ENCODE measurements at places on chromosomes 11 and 22.

DNA sequence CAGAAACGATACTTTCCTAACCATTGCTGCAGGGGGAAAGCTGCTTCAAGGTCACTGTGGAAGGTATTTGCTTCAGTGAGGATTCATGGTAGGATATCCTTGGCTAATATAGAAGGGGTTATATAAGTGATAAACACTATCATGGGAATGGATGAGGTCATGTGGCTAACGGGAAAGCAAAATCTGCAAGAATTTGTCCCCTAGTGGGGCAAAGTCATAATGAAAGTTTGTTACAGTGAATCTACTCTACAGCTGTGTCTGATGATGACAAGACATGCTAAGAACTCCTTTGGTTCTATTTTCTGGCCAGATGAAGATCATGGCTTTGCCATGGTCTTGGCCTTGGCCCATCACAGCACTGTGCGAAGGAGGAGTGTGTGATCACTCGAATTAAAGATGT lies 13.8 kb downstream of the MMP20 start:
- DNase-seq, result no peak

DNA sequence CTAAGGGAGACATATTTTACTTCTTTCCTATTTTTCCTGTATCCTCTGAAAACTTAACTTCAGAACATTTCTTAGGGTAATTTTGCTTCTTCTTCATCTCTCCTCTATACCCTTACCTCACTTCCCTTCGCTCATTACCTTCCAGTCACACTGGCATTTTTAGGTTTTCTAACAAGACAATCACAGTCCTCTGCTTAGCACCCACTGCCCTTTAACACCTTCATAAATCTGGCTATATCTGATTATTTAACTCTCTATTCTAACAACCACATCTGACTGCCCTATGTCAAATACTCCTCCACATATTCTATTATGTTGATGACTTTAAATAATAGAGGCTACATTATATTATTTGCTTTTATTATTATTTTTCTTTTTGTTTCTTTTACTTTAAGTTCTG lies 1058.0 kb upstream of the CNTN5 start:
- no peak for DNase-seq

DNA sequence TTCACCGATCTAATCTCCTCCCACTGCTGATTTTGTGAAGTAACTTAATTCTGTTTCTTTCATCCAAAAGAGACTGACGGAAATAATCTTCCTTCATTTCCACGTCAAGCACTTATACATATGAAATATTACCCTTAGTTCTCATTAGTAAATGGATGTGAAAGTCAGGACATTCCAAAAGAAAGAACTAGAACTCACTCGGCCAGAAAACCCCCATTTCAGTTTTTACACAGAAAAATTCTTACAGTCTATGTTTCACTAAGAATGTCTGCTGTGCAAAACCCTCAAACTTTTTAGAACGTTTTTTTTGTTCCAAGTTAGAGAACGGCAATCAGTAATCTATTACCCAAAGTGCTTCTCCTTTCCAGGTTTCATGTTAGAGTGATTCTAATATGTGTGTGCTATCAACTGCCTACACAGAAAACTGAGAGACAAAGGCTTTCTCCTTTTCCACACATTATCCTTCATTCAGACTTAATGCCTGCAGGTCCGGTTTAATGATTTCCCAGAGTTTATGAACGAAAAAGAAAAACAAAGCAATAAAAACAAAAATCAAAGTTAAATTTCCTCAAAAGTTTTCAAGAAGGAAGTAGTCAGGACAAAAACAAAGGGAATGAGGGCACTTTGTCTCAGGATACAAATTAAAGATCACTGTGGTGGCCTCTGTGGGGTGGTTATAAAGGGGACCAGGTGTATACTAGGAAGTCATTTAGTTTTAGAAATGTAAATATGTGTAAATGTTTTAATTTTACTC lies 11.3 kb upstream of the SESN3 start:
- DNase-seq, result no peak

GRCh38 chr11:33039274-33040032 lies at the start of gene TCP11L1:
Gene TCP11L1 (plus strand): TSS chr11:33039572. CDS start chr11:33043774, 4,202 bp downstream.
- DNase-seq, result peak; percentile 88

GRCh38 chr22:40468616-40469015 lies 98.2 kb downstream of the SGSM3 start:
- DNase-seq, result no peak

DNA sequence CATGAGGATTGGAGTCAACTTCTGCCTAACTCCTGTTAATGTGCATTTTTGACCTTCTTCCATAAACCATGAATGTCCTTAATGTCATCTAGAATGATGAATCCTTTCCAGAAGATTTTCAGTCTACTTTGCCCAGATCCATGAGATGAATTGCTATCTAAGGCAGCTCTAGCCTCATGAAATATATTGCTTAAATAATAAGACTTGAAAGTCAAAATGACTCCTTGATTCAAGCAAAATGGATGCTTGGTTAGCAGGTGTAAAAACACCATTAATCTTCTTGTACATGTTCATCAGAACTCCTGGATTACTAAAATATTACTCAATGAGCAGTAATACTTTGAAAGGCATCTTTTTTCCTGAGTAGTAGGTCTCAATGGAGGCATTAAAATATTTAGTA lies 238.5 kb upstream of the ZC3H12C start:
- DNase-seq, result no peak

GRCh38 chr11:84022201-84022600 lies 736.0 kb upstream of the CCDC90B start:
- DNase-seq, result no peak

DNA sequence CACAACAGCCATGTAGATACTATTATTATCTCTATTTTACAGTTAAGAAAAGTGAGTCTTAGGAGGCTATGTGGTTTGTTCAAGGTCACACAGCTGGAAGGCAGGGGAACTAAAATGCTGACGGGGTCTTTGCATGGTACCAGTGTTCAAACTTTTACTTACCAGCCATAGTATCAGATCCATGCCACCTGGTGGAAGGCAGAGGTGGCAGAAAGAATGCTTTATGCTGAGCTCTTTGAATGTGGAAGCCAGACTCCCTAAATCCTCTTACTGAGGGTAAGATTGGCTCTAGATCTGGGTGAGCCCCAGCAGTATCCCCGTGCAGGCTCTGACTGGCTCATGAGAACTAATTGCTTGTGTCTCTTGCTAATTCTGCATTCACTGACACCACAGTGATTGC lies 54.3 kb upstream of the NAV2 start:
- DNase-seq, result no peak

GRCh38 chr11:95827696-95828095 lies 37.4 kb downstream of the CEP57 start:
- no peak for DNase-seq

DNA sequence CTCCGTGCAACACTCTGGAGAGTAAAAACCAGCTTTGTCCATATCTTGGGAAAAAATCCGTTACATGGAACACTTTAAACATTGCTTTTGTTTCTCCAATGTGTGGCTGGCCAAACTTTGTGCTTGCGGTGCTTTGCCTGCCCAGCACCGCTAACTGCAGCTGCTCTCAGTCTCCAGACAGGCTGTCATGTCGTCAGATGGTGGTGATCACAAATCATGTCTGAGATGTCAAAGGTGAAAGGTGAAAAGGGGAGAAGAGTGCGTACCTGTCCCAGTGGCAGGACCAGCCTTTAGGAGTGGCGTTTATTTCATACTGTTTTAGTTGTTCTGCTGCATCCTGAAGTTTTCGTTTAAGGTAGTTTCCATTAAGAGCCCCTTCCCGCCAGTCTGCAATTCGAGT lies 17.1 kb upstream of the AGBL2 start:
- no peak for DNase-seq

- DNase-seq, result no peak
Observed at GRCh38 chr11:59011655-59012397, 72.5 kb downstream of the GLYATL1 start.

- DNase-seq, result no peak
Observed at GRCh38 chr11:117287668-117288067, 3.5 kb upstream of the BACE1-AS start.

DNA sequence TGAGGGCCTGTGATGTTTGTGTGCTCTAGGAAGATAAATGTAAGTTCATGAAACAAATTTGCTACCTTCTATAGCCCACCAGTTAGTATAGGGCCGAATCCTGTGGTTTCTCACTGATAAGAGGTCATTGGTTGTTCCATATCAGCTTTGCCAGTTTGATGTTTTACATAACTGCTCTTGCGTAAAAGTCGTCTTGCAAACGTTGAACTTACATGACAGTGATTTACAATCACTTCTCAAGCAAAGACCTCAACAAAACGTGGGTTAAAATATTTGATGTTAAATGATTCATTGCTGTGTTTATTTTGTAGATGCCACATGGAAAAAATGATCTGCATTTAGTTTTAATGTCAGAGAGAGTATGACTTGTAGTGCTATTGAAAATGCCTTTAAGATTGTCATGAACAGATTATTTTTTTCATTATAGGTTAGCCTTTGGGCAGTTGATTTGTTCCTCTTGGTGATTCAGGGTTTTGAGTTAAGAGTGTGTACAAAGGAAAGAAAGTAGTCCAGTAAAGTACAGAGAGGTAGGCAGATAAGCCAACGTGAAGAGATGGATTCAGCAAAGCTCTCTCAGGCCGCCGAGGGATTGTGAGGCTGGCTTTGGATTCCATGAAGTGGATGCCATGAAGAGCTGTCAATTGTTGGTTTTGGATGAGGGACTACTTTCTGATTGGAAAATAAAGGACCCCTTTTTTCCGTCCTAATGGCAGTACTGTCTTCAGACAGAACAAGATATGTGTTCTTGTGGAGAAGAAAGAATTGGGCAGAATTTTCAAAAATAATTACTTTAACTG lies 2.6 kb downstream of the EWSR1 start:
- DNase-seq, result no peak

DNA sequence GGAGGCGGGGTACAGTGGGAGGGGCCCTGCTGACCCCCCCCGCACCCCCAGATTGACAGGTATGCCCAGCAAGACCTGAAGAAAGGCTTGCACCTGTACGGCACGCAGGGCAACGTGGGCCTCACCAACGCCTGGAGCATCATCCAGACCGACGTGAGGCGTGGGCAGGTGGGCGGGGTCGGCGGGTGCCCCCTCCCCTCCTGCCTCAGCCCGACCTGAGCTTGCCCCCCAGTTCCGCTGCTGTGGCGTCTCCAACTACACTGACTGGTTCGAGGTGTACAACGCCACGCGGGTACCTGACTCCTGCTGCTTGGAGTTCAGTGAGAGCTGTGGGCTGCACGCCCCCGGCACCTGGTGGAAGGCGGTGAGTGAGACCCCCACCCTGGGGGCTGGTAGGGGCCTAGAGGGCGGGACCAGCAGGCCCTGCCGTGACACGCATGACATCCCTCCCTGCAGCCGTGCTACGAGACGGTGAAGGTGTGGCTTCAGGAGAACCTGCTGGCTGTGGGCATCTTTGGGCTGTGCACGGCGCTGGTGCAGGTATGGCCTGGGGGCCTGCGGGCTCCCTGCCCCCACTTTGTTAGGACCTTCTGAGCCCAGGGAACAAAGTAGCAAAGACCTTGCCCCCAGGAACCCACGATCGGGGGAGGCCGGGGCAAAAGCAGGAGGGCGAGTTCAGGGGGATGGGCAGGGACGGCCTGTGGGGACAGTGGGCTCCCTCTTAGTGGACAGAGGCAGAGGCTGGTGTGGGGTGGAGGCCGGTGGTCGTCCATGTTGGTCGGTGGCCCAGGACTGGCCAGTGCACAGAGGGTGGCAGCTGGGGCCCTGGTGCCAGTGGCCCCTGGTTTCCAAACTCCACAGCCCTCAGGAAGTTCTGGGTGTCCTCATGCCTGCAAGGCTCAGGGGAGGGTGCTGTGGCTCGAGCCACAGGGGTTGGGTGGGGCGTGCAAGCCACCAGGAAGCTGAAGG lies 23.1 kb downstream of the TSPAN4 start:
- no peak for DNase-seq

GRCh38 chr22:20406686-20407408 lies 12.9 kb downstream of the ZNF74 start:
- no peak for DNase-seq

GRCh38 chr11:123184531-123184930 lies 10.5 kb downstream of the CLMP start:
- DNase-seq, result no peak

GRCh38 chr11:68431984-68432645 lies 28.4 kb upstream of the PPP6R3 start:
- DNase-seq, result no peak

- DNase-seq, result no peak
Observed at GRCh38 chr22:25753252-25753651, 11.3 kb downstream of the MYO18B start.

DNA sequence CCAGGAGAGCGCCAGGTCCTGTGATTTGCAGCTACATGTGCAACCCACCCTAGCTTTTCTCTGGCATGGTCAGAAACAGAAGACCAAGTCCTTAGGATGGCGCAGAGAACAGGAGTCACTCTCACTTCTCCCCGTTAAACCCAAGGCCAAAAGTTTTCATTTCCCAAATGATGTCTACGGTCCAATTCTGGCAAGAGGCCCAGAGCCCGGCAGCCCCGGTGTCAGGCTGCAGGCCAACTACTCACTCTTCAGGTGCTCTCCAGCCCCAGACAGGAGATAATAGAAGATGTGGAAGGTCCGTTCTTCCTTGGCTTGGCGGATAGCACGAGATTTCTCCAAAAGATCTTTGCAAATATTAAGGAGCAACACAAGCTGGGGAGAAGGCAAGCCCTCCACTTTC lies 67.2 kb downstream of the MYH9 start:
- DNase-seq, result no peak

GRCh38 chr11:1705126-1706052 lies 8.4 kb downstream of the KRTAP5-6 start:
- DNase-seq, result no peak

- no peak for DNase-seq
Observed at GRCh38 chr11:114262681-114263512, 33.3 kb upstream of the NNMT start.

GRCh38 chr22:30889996-30890480 lies 78.5 kb downstream of the MORC2 start:
- DNase-seq, result no peak

DNA sequence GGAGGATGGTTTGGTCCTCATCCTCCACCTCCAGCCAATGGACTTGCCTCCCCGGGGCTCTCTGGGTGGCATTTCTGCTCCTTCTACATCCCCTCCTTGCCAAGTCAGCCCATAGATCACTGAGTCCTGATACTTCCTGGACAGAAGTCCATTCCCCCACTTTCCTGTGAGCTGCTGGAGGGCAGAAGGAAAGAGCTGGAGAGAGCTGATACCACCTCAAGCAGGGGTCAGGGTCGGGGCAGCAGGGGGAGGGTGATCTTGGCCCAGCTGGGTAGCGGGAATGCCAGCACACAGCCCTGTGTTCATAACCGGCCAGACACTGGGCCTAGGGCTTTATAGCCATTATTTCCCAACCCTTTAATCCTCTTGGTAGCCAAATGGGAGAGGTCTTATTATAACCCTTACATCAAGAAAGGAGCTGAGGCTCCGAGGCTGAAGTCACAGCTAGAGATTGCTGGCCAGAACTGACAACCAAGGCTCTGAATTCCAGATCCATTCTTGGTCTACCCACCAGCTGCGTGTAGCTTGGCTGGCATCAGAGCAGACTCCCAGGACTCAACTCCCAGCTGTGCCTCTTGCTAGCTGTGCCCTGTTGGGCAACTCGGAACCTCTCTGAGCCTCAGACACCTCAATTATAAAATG lies 39.9 kb downstream of the CD6 start:
- DNase-seq, result no peak

- DNase-seq, result no peak
Observed at GRCh38 chr22:23072077-23072910, 2.0 kb downstream of the GNAZ start.

GRCh38 chr11:19724765-19725164 lies 12.1 kb downstream of the NAV2 start:
- no peak for DNase-seq
